ENCODE measurements at places on chromosomes 5 and 9. TPM values are rescaled to one million over a fixed set of nuclear protein-coding genes. Genes with fewer than 3 reads are reported as not detected.

DNA sequence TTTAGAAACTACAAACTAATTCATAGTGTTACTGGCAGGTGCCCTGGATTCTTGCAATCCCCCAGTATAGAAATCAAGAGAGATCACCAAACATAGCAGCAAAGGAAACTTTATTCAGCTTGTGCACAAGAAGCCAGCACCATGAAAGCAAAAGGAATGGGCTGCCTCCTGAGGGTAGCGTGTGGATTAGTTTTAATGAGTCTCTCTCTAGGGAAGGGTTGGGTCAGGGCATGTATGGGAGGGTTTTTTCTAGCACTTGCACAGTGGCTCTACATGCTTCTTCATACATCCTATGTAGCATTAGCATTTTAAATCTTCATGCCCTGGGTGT, 38.4 kb downstream of the LYRM7 start:
- H3K36me3 ChIP-seq, result no peaks in the 10 kb centered on the region
- peaks cover 36% of the 10 kb centered on the region for H3K4me1 ChIP-seq
- H3K27ac ChIP-seq, result peak overlapping the region; percentile 88
- H3K4me3 ChIP-seq, result no peak overlapping the region
- no peak for DNase-seq

GRCh38 chr9:100294806-100295205, 57.9 kb downstream of the TEX10 start:
- no peak overlapping the region for H3K4me3 ChIP-seq
- H3K4me1 ChIP-seq, result no peaks in the 10 kb centered on the region

DNA sequence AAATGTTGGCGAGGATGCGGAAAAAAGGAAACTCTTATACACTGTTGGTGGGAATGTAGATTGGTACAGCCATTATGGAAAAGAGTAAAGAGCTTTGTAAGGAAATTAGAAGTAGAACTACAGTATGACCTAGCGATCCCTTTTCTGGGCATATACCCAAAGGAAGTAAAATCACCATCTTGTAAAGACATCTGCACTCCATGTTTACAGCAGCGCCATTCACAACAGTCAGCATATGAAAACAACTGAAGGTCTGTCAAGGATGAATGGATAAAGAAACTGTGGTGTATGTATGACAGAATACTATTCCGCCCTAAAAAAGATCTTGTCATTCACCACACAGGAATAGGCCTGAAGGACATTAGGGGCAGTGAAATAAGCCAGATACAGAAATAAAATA, 27.7 kb upstream of the SLC25A51 start:
- H3K36me3 ChIP-seq, result no peaks in the 10 kb centered on the region
- no peak overlapping the region for H3K4me3 ChIP-seq
- no peak for DNase-seq
- H3K27ac ChIP-seq, result no peak overlapping the region
- H3K4me1 ChIP-seq, result peaks cover 32% of the 10 kb centered on the region

- no peaks in the 10 kb centered on the region for H3K4me1 ChIP-seq
- no peaks in the 10 kb centered on the region for H3K27me3 ChIP-seq
- no peak overlapping the region for H3K4me3 ChIP-seq
- no peak overlapping the region for H3K27ac ChIP-seq
Measured at GRCh38 chr9:3992924-3993323, 306.9 kb downstream of the GLIS3 start.

DNA sequence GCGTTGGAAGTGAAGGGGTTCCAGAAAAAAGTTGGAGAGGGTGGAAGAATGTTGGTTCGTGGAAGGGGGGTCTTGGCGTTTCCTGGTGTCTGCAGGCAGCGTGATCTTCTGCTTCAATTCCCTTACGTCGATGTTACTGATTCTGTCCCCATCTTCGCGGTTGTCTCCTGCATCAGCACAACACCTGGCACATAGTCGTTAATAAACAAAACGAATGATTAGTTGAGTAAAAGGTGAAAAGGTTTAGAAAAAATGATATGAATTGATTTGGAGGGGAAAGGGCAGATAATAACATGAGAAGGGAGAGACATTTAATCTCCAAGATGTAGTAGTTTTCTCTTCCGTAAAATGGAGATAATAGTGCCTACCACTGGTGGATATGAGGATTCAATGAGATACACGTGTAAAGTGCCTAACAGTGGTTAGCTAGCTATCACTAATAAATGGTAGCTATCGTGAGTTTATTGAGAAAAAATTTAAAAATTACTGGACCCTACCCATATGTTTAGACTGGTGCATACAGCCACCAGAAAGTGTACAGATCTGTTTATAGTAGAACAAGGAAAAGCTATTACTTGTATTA, 556 bp downstream of the MTREX start:
- no peaks in the 10 kb centered on the region for H3K36me3 ChIP-seq
- peak overlapping the region; percentile 96 for H3K27ac ChIP-seq
- no peaks in the 10 kb centered on the region for H3K27me3 ChIP-seq
- H3K4me1 ChIP-seq, result peaks cover 86% of the 10 kb centered on the region
- DNase-seq, result no peak
- H3K4me3 ChIP-seq, result peak overlapping the region; percentile 74

- H3K4me1 ChIP-seq, result peaks cover 70% of the 10 kb centered on the region
- H3K27ac ChIP-seq, result peak overlapping the region; percentile 62
- H3K36me3 ChIP-seq, result peaks cover 24% of the 10 kb centered on the region
- DNase-seq, result no peak
- H3K27me3 ChIP-seq, result no peaks in the 10 kb centered on the region
- no peak overlapping the region for H3K4me3 ChIP-seq
Measured at GRCh38 chr5:149416987-149417710, 38.1 kb upstream of the IL17B start.

FSTL4 gene
- total RNA-seq, result not detected

TRIM41 gene
- total RNA-seq, result 14.3 TPM

LCN15 gene
- not detected for total RNA-seq

Data from spleen (tissue), 13 donors.